ENCODE measurements at places on chromosomes 16 and 17.

DNA sequence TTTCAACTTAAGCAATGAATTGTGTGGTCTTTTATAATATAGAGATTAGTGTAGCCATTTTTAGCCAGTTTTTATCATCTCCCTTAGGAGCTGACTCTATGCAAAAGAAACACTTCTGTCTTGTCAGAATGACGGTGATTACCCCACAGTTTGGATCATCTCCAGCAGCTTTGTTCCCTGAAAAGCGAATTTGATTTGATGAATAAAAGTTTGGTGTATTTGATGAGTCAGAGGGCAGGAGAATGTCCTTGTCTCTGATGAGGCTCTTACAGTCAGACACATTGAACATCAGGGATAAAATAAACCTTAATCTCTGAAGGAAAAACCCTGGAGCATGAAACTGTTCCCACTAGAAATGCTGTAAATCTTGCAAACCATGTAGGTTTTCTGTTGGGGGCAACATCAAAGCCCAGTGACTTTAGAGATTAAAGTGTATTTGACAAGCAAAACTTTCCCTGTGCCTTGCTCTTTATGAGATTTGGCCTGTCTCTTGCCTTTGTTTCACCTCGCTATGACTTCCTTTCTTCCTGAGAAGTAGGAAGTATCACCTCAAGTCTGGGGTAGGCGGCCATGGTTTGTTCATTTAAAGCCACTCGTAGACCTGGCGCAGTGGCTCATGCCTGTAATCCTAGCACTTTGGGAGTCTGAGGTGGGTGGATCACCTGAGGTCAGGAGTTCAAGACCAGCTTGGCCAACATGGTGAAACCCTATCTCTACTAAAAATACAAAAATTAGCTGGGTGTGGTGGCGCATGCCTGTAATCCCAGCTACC, 209.3 kb downstream of the FTO start:
- DNase-seq, result no peak

DNA sequence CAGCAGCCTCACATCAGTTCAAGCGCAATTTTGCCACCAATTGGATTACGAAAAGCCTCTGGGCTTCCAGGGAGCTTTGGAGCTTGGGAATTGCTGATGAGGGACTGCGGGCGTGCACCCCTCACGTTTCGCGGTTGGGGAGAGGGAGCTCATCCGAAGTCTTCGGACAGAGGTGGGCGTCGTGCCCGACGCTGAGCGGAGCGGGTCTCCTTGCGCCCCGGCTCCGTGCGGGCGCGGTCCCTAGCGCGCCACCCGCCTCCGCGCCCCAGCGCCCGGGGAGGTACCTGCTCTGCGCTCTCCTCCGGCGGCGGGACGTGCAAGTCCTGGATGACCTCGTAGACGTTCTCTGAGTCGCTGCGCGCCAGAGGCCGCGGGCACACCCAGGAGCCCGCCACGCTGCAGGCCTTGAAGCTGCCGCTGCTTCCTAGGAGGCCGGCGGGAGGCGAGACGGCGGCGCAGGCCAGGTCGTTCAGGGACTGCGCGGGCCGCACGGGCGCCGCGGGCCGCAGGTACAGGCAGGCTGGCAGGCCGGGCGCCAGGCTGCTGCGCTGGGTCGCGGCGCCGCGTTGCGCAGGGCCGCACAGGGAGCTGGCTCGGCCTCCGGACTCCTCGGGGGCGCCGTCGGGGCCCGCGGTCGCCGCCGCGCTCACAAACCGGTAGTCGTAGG, 3.2 kb downstream of the ARHGAP27 start:
- no peak for DNase-seq

DNA sequence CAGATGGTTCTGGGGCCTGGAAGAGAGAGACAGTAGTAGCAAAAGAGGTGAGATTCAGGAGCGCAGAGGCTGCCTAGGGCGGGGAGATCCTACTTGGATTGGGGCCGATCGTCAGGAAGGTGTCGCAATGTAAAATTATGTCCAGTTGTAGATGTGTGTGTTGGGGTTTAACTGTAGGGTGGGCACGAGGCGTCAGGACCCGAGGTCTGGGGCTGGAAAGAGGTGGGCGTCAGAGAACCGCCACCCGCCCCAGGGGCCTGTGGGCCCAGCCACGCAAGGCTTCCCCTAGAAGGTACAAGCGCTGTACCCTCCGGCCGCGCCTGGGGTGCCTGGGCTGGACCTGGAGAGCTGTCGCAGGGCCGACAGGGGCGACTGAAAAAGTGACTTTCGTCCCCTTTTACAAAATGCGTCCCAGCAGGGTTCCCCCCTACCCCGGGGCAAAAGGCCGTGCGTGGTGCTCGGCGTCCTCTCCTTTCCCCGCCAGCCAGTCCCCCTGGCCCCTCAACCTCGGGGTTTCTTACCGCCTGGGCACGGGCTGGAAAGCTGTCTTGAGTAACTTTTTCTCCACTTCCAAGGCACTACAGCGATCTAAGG, 2.8 kb downstream of the IRX3 start:
- DNase-seq, result no peak

GRCh38 chr17:40937384-40937819, at the start of gene KRT23:
TSS of gene KRT23 (minus strand) at chr17:40937646. CDS start at chr17:40936603, 1,043 bp downstream.
- DNase-seq, result no peak

DNA sequence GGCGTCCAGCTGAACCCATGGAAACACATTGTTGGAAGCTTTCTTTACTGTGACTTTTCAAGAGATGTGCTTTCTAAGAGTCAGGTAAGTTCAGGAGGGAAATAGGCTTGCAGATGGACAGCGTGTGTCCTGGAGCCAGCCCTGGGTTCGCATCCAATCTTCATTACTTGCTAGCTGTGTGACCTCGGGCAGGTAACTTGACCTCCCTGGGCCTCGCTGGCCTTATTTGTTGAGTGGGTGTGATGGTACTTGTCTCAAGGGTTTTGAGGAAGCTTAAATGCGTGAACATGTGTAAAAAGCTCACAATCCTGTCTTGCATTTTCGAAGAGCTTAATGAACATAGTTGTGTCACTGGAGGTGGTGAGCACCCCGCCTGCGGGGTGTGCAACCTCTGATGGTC, 11.8 kb downstream of the ADGRG1 start:
- DNase-seq, result no peak

- no peak for DNase-seq
Measured at GRCh38 chr17:68497885-68498319, 14.3 kb upstream of the PRKAR1A start.

GRCh38 chr17:77381185-77381700, 240.5 kb downstream of the SEC14L1 start:
- no peak for DNase-seq

- DNase-seq, result no peak
Measured at GRCh38 chr16:58859958-58860669, 126.0 kb upstream of the GOT2 start.

GRCh38 chr17:44601973-44602372, 44.7 kb downstream of the FZD2 start:
- no peak for DNase-seq

GRCh38 chr16:2761472-2761871, 9.0 kb downstream of the SRRM2 start:
- no peak for DNase-seq

DNA sequence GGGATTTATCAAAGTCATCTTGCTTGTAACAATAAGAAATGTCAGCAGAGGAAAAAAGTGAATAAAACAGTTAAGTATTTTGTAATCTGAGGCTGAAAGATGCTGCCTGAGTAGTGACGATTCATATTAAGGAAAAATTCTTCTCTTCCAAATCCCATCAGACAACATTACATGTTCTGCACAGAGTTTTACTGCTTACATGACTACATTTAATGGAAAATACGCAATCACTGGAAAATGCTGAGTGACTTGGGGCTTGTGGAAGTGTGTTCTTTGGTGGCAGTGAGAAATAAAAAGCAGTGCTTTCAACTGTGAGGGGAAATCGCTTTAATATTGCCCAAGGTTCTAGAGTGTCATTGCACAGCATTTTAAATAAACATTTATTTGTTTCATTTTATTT, 1025.2 kb upstream of the GOT2 start:
- no peak for DNase-seq

DNA sequence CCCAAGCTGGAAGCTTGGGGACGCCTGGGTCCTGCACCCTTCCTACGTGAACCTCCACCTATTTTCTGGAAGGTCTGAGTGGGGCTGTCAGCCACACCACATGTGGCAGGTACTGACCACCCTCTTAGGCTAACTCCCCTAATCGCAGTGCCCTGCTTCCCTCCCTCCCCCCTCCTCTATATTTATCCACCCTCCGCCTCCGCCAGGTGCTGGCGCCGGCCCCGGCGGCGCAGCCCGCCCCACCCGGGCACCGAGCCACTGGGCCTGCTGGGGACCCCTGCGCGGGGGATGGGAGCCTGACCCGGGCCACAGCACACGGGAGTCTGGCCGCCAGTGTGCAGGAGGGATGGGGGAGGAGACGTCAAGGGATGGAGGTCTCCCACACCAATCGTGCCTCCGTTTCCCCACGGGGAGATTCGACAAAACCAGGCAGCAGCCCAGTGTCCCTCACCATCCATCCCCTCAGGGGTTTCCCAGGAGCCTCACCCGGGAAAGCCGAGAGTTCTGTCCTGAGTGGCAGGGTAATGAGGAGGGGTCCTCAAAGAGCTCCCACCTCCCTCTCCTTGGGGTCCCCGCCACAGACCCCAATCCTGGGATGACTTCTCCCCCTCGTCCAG, 1.3 kb downstream of the PLEKHH3 start:
- DNase-seq, result no peak

DNA sequence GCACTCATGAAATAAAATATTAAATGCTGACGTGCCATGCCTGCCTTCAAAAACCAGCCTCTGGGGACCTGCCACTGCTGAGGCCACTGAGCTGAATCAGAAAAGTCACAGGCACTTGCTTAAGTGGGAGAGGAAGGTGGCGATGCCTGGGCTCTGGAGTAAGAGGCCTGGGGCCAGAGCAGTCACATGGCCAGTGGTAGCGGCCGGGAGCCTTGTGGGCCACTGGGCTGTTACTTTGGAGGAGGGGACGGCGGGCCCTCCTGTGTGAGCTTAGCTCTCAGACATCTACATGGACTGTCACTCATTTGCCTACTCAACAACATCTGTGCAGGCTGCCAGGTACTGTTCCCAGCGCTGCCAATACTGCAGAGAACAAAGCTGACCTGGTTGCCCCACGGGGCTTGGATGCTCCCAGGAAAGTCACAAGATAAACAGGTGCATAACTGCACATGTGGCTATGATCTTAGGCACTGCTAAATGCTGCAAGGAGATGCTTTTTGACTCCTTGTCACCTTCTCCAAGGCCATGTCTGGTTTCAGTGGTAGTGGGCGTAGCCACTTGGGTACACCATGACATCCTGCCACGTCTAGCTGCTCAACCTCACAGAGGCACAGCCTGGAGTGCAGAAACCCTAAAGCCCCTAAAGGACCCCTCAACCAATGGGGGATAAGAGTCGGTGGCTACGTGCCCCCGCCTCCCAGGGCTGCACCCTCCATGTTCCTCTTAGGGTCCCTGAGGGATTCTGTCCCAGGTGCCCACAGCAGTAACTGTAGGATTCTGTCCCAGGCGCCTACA, 11.6 kb downstream of the COTL1 start:
- DNase-seq, result no peak

- DNase-seq, result no peak
Measured at GRCh38 chr16:23408242-23408822, 44.7 kb downstream of the COG7 start.

DNA sequence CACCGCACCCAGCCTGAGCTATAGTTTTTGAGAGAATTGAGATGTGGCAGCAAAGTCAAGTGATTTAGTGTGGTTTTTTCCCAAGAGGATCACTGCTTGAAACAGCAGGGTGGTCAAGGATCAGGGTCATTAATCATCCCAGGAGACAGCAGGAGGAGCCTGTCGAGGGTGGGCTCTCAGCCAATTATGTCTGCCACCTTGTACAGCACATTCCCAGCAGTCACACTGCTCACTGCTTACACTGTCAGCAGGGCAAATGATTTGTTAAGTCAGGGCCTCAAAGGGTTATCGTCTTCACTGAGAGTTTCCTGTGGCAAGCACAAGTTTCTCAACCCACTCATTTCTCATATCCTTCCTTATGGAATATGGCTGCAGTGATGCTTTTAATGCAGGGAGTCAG, 13.2 kb downstream of the B3GNT9 start:
- no peak for DNase-seq

DNA sequence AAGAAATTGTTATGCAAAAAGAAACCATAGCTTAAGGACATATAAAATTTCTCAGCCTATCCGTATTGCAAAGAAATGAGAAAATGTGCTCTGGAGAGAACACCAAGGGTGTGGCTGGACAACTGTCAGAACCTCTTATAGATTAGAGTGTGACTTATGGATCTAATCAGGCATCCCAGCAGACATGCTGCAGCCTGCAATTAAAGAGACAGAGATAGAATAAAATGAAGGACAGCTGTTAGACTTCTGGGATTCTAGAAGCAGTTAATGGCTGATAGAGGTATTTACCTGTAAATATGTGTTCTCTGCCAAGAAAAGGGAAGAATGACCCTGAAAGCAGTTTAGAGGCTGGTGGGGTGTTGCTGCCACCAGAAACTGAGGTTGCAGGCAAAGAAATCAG, 160.1 kb upstream of the KIF2B start:
- DNase-seq, result no peak

DNA sequence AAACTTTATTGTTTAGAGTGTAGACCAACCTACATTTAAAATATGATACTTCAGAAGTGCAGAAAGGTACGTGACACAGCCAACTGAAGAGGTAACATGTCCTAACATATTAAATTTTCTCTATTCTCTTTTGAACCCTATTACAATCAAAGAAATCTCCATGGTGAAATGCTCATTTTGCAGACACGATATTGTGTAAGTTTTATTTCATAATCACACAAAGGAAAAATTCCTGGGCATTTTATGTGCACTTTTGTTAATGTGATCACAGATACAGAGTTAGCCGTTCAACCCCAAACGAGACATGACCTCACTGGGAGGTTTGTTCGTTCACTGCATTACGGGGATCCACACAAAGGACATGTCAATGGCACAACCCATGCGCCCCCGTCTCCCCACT, 21.8 kb downstream of the KCNJ16 start:
- DNase-seq, result no peak

- DNase-seq, result no peak
Measured at GRCh38 chr17:45863857-45864654, 19.4 kb downstream of the SPPL2C start.

DNA sequence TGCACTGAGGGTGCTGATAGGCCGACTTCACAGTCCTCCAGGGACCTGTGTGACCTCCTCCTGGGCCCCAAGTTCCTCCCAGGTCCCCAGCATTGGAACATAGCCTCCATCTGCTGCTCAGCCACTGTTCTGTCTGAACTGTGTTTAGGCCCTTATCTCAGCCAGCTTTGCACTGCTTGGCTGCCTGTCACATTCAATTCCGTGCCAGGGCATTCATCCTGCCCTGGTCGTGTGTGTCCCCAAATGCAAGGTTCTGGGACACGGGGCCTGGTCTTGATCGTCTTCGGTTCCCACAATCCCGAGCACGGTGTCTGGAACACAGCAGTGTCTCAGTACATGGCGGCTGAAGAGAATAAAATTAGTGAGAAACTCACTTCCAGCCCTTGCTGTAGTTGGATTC, 69.9 kb upstream of the NFAT5 start:
- DNase-seq, result no peak

DNA sequence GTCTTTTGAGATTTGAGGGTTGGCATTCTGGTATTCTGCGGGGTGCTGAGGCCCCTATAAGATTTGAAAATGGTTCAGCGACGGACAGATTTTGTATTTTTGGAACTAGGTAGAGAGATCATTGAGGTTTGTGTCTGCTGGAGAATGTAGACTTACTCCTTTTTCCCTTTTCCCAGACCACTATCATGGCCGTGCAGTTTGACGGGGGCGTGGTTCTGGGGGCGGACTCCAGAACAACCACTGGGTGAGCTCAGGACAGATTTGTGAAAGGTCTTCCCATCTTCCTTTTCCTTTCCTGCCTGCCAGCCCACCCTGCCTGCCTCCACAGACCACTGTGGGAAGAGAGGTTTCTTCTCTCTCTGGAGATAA, 572 bp downstream of the PSMB6 start:
- no peak for DNase-seq

- no peak for DNase-seq
Measured at GRCh38 chr17:77423589-77424451, 283.1 kb downstream of the SEC14L1 start.

All from stimulated activated CD8-positive, alpha-beta memory T cell treated with anti-CD3 and anti-CD28 coated beads, Interleukin-4, amount 100 ng/mL, for 4 hours (primary cell).